ENCODE measurements at places on chromosomes 6 and 20.

GRCh38 chr20:46388201-46388836, 18.1 kb downstream of the ELMO2 start:
- DNase-seq, result no peak

DNA sequence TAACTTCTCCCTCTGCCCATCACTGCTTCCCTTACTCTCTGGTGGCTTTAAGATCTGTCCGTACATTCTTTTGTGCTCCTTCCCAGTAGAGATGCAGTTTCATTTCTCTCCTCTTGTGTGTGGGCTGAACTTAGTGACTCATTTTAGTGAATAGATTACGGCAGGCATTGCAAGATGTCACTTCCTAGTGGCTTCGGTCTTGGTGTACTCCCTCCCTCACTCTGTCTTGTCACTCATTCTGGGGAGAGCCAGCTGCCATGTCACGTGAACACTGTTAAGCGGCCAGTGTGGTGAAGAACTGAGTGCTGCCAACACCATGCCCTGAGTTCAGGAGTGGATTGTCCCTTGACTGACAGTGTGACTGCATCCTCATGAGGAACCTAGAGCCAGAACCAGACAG, 115.9 kb downstream of the OTOR start:
- no peak for DNase-seq

DNA sequence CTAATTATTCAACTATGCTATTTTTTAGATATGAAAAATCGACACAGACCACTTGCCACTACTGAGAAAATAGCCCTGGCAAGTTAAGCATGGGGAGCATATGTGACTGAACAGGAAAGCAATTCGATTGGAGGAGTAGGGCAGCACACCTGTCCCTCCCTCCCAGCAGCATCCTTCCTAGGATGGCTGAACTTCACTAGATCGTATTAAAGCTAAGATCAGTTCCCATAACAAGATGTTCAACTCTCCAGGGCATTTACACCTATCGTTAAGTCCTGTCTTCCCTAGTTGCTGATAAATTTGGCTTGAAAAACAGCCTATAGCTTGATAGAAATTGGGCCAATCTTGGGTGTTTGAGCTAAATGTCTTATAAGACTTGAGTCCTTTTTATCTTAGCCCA, 7.0 kb downstream of the PPP1R10 start:
- DNase-seq, result no peak

GRCh38 chr6:24394061-24394779, 8.5 kb upstream of the MRS2 start:
- no peak for DNase-seq

DNA sequence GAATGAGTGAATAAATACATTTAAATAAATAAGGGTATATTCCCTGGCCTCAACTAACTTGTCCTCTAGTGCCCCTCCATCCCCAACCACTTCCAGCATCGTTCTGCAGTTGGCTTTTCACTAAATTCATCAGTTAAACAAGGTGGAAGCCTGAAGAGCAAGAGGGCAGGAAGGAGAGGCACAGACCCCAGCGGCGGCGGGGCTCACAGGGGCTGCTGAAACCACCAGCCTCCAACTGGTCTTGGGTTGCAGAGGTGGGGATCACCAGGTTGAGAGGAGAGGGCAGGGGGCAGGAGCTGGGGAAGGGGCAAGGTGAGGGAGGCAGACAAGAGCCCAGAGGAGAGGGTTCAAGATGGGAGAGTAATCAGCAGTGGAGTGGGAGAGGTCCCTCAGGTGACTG, 27.1 kb downstream of the KCNK5 start:
- no peak for DNase-seq

All from germinal center (tissue), 1 donor.